DMS153 (cell line): ENCODE measurements at places on chromosomes 7 and 10.

GRCh38 chr7:109094-109493, 83.3 kb upstream of the FAM20C start:
- no peak for DNase-seq

DNA sequence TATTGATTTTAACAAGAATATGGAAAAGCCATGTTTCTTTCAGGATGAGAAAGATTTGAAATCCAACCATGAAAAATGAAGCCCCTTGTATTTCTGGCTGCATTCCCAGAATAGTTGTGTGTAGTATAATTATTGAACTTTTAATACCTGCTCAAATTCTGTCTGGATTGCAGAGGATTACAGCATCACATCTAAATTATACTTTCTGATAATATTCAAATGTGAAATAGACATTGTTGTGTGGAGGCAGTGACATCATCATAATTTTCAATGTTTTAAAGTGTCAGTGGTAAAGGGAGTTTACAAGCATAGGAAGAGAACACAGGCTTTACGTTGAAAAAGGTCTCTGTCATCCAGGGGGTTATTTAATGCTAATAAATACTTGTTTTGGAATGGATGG, 93.4 kb downstream of the POLL start:
- DNase-seq, result no peak

DNA sequence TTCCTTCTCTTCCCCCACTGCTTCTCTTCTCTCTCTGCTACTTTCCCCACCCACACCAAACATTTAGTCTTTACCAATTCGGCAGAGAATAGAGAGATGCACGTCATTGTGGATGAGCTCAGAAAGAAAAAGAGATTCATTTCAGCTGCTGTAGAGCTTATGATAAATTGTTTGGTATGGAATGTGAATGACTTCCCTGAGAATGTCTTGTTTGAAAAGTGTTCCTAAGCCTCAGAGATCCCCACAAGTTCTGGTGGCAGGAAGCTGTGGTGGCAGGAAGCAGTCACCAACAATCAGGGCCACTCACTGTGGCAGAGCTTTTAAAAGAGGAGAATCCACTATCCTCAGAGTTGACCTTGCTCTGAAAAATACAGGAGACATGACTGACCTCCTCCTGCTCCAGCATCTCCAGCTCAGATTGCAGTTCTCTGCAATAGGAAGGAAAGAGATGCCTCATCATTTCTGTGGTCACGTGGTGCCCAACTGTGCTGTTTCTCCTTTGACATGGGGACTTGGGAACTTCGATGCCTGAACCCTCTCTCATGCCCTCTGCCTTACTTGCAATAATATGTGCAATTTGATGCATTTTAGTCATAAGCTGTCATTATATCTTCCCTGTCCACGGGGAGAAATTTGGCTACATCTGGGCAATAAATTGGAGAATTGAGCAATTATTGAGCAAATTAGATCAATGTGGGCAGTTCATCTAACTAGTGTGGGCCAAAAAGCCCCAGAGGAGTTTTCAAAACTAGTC, 76.5 kb downstream of the BMPER start:
- no peak for DNase-seq

DNA sequence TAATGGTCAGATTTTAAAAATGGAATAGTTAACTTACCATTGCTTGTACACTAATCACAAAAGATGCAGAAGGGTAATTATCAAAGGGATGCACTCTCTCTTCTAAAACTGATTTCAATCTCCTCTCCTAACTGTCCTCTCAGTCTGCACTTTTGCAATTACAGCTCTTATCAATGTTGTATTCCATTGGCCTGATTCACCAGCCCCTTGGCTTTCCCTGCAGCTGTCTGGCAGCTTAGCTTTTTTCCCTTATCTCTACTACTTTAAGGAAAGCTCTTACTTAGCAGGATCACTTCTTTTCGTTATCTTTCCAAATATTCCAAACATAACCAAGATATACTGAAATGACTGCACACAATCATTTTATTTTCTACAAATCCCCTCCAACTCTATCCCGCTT, 448.8 kb downstream of the GRM8 start:
- no peak for DNase-seq

DNA sequence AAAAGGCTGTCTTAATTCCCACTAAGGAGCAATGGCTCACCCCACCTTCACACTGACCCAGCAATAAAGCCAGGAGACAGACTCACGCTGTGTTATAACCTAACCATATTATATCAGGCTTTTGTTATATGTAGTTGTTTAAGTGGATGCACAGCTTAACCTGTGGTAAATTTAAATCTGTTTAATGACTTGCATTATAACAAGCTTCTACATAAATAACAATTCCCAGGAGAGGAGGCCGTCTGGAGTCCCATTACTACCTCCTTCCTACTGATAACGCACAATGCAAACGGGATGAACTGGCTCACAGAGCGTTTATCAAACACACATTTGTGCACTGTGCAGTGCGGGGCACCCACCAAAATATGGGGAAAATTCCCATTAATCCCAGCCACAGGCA, 102.1 kb upstream of the MGMT start:
- DNase-seq, result no peak

GRCh38 chr7:5349437-5350173, 66.9 kb downstream of the SLC29A4 start:
- no peak for DNase-seq

- DNase-seq, result no peak
Measured at GRCh38 chr7:88321694-88322093, 15.0 kb upstream of the STEAP4 start.

DNA sequence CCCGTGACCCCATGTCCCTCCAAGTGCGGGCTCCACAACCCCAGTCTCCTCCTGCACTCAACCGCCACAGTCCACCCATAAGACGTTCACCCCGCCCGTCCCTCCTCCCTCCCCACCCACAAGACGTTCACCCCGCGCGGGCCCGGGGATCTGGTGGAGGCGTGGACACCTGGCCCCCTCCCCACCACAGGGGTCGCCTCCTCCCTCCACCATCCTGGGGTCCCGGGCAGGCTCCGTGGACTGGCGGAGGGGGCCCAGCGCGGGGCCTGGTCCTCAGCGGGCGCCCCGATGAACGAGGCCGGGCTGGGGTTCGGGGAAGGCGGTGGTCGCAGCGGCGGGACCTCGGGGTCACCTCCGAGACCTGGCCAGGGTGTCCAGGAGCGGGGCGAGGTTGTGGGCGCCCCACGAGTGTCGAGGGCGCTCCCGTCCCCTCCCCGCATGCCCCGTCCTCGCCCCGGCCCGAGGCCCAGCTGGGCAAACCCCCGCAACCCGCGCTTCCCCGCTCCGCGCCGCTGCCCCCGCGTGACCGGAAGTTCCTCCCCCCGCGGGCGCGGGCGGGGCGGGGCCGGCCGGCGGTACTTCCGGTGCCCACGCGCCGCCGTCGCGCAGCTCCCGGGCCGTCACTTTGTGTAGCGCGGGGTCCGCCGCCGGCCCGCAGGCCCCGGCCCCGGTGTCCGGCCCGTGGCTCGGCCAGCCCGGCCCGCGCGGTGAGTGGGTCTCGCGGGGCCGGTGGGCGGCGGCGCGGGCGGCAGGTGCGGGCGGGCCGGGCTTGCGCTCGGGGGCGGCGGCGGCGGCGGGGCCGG, at the start of gene ZNF316:
Gene ZNF316 (plus strand): TSS at position 578 of the 803 bp plus-strand sequence. CDS start 5,092 bp downstream, outside the sequence.
- DNase-seq, result no peak

DNA sequence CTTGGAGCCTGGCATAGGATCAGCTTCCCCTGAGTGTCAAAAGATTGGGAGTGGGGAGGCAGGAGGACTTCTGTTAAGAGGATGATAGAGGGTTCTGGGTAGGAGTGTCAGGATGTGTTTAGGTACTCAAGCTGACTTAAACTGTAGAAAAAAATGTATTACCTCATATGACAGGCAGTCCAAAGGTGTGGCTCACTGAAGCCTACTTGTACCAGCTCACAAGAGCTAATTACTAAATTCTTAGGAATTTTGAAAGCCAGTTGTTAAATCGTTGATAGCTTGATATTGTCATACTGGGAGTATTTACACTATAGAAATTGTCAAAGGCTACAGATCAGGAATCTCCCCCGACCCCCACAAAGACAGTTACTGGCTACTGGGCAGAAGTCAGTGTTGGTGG, 32.1 kb downstream of the FAS start:
- no peak for DNase-seq

GRCh38 chr7:41695661-41696322, 7.1 kb downstream of the INHBA start:
- DNase-seq, result no peak

DNA sequence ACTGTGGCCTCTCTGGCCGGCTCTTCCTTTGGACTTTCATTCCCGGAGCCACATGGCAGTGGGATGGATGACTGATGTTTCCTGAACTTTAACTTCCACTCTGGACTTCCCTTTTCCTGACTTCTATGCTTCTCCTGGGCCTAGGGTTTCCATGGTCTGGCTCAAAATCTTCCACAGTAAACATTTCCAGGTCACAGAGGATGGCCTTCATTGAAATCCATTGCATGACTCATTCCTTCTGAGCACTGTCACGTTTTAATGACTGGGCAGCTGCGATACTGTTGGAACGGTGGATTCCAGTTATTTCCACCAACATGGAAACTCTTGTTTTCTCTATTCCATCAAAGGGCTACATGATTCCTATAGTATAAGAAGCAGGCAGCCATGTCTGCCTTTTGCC, 24.4 kb upstream of the ZNF273 start:
- no peak for DNase-seq

DNA sequence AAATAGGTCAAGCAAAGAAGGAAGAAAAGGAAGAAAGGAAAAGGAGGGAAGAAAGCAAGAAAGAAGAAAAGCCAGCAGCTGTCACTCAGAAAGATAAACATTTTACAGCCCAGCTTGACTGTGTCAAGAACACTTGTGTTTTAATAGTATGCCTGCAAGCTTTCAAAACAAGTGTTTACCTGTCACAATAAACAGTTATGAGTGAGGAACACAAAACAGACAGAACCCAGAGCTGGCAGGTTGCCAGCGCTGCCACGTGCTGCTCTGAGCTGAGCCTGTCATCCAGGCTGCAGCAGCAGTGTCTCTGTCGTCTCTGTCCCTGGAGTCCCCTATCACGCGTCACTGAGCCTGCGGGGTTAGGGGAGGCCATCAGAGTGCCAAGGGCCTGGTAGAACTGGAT, 827.6 kb upstream of the AUTS2 start:
- DNase-seq, result peak; percentile 82

DNA sequence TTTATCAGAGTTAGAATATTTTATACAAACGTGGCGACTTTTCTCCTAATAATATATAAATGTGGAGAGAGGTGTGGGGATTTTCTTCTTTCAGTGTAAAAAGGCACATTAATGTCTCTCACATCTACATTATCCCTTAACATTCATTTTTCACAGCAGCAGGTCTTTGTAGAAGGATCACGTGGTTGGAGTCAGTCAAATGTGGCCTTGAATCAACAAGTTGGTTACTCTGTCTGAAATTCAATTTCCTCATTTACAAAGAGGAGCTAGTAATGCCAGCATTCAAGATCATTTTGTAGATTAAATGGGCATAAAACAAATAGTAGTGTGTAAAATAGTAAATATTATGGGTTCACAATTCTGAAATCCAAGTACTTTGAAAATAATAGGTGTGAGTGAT, 183.1 kb upstream of the SEMA3E start:
- no peak for DNase-seq

DNA sequence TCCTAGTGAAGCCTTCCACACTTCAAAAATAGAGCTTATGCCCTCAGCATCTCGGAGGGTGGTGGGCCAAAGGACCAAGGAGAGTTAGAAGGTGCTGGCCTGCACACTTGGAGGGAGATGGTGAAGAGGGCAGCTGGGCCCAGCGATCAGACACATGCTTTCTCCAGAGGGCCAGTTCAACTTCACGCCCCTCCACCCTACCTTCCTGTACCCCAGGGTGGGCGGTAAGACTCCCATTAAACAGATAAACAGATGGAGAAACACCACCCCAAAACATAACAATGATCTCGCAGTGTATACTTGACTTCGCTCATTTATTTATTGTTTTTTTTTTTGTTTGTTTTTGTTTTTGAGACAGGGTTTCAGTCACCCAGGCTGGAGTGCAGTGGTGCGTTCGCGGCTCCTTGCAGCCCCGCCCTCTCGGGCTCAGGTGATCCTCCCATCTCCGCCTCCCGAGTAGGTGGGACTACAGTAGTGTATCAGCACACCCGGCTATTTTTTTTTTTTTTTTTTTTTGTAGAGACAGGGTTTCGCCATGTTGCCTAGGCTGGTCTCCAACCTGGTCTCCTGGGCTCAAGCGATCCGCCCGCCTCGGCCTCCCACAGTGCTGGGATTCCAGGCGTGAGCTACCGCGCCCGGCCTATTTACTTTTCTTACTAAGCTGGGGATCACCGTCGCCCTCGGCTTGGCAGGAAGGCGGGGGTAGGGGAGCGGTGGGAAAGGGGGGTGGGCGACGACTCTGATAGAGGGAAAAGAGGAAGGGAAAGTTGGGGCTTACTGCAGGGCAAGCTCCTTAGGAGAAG, 1.8 kb downstream of the C10orf95 start:
- DNase-seq, result peak; percentile 77

GRCh38 chr7:121994625-121995410, 121.9 kb downstream of the PTPRZ1 start:
- peak; percentile 67 for DNase-seq

DNA sequence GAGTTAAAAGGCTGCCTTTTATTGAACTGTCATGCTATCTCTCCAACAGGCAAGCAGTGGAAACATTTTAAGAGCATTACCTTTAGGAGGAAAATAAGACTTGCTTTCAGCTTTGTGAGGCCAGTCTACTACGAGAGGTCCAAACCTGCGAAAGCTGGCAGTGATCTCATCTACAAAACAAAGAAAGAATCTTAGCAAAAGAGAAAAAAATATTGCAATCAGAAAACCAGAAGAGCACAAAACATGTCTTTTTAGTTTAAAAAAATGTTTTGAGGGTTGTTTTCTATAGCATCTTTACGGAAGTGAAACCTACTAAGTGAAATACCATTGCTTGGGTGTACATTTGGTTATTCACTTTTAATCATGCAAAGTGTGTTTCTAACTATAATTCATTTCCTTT, 147.9 kb downstream of the CPEB3 start:
- no peak for DNase-seq

GRCh38 chr10:61642150-61642571, 20.6 kb upstream of the CABCOCO1 start:
- no peak for DNase-seq

DNA sequence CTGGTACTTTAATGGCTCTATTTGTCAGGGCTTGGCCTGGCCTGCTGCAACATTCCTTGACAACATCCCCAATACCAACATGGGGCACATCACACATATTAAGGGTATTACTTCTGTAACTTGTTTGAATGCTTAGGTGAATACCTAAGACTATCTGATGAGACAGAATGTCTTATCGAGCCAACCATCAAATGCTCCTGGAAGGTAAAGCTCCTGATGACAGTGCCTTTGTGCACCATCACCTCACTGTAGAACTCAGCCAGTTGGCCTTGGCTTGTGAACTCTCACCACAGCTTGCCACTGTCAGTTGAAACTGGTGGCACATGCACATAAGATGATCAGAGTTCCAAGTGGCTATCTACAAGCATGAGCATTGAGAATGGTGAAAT, 3.7 kb upstream of the MYO1G start:
- DNase-seq, result no peak

- no peak for DNase-seq
Measured at GRCh38 chr7:92716825-92717580, 119.4 kb downstream of the CDK6 start.

- DNase-seq, result no peak
Measured at GRCh38 chr7:125847692-125848091, 918.1 kb upstream of the POT1 start.
